ENCODE measurements at places on chromosomes 5 and 9.

- DNase-seq, result no peak
These were observed 162.6 kb downstream of the EFNA5 start for GRCh38 chr5:107508097-107508496.

- no peak for DNase-seq
These were observed 249.4 kb upstream of the TBCA start for GRCh38 chr5:78025540-78025939.

DNA sequence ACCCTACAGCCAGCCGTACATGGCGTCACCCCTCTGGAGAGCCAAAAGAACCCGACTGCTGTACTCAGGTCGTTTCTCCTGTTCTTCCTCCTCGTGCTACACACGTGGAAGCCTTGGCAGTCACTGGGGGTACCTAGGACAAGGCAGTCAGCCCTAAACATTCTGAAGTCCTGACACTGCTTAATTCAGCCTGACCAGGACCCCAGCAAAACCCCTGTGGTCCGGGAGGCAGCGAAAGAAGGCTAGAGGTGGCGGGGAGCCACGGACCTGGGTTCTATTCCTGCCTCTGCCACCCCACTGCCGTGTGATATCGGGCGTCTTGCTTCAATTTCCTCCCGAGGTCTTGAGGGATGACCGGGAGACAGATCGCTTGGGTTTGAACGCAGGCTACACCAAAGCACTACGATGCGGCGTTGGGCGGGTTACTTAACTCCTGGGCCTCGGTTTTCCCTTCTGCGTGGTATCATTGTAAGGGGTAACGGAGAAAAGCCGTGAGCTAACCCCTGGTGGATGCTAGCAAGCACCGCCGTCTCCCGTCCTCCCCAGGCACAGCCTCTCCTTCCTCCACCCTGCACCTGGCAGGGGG is 429 bp upstream of the ARL10 start:
- DNase-seq, result no peak

DNA sequence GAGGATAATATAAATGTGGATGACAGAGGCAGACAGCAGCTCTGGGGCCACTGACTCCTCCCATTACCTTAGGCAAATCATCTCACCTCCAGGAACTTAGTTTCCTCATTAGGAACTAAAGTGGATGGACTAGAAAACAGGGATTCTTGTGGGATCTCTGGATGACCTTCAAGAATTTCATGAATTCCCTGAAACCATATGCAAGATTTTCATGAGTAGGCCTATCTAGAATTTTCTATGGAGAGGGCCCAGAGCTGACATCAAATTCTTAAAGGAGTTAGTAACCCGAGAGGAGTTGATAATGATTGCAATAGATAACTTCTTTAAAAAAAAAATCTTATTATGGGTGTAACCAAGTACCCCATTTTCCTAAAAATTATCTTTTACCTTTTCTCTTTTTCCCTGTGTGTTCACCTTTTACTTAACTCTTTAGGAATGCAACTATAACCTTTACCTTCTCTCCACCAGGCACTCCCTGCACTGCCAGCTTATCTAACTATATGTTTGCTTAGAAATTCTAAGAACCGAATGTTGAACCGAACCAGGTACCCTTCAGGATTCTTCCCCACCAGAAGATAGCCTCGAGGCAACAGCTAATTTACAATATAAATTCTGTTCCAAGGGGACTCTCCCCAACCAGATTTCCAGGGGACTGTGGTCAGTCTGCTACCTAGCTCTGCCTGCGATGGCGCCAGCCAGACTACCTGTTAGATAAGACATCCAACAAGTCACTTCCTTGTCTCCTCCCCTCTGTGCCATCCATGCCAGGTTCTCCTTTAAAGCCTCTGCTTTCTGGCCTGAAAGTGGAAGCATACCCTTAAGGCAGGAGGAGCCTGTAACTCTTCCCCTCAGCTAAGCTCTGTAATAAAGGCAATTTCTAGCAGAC is 86.0 kb downstream of the GCNT4 start:
- DNase-seq, result no peak

DNA sequence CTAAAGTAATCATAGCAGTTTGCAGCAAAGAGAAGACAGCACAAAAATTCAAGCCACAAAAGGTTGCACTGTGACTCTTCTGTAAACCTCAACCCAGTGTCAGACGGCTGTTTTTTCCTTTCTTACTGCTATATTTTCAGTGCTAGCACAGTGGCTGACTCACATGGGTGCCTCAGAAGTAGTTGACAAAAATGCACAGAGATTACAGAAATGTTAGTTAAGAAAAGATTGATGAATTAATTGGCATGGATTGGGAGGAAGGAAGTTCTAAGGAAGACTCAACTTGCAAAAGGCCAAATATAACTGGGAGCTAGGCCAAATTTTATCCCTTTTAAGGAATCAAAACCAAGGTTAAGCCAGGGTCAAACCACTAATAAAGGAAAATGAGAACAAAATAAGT is 43.7 kb upstream of the ITGA1 start:
- no peak for DNase-seq

- DNase-seq, result no peak
These were observed 300.5 kb downstream of the TLE1 start for GRCh38 chr9:81388831-81389230.

- DNase-seq, result no peak
These were observed 8.6 kb downstream of the PDCD1LG2 start for GRCh38 chr9:5518937-5519319.

GRCh38 chr9:105679257-105680022 is 14.9 kb upstream of the TMEM38B start:
- DNase-seq, result no peak

GRCh38 chr9:89234205-89235067 is 55.8 kb upstream of the SHC3 start:
- DNase-seq, result no peak
